ENCODE measurements at places on chromosomes 1 and 21.

GRCh38 chr1:61266738-61267137 is 184.4 kb downstream of the NFIA start:
- DNase-seq = no peak

GRCh38 chr21:38765056-38765455 is 40.7 kb upstream of the ETS2 start:
- no peak for DNase-seq

- no peak for DNase-seq
Measured at GRCh38 chr1:31389616-31390015, 16.7 kb upstream of the FABP3 start.

DNA sequence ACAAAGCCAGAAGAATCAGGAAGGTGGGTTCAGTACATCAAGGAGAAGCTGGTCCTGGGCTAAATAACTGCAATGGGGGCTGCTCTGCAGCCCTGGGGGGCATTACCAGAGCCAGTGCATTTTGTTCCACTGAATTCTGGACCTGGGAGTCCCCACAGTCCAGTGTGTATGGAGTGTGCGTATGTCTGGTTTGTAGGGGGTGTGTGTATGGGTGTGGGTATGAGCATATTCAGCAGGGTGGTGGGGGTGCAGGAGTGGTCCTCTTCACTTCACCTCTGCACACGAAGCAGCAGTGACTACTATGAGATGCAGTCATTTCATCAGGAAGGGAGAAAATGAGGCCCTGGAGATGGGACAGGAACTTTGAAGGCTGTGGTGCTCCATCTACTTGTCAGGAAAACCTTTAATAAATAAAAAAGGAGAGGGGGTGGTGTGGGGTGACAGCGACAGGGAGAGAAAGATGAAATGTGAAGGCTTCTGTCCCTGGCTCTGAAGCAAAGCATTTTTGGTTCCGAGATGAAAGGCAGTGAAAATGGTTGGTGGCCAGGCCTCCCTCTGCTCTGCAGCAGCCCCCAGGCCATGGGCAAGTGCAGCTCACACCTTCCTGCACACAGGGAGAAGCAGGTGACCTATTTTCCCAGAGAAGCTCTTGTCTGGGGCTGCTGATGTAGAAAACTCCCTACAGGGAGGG is 121.5 kb upstream of the CACHD1 start:
- no peak for DNase-seq
